CD8-positive, alpha-beta T cell (primary cell): ENCODE measurements at places on chromosomes 6 and 20.

DNA sequence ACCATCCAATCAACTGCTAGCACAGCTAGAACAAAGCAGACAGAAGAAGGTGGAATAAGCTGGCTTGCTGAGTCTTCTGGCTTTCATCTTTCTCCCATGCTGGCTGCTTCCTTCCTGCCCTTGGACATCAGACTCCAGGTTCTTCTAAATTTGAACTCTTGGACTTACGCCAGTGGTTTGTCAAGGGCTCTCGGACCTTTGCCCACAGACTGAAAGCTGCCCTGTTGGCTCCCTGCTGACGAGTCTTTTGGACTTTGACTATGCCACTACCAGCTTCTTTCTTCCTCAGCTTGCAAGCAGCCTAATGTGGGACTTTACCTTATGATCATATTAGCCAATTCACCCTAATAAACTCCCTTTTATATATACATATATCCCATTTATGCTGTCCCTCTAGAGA, 164.1 kb upstream of the GJE1 start:
- no peak for DNase-seq

- no peak for DNase-seq
These were observed 4.5 kb downstream of the ETV7 start for GRCh38 chr6:36382976-36383375.

GRCh38 chr6:83417880-83418663, 12.8 kb downstream of the ME1 start:
- no peak for DNase-seq

GRCh38 chr6:16503241-16503775, 258.0 kb downstream of the ATXN1 start:
- no peak for DNase-seq

GRCh38 chr6:75412969-75413662, 80.5 kb downstream of the FILIP1 start:
- no peak for DNase-seq

DNA sequence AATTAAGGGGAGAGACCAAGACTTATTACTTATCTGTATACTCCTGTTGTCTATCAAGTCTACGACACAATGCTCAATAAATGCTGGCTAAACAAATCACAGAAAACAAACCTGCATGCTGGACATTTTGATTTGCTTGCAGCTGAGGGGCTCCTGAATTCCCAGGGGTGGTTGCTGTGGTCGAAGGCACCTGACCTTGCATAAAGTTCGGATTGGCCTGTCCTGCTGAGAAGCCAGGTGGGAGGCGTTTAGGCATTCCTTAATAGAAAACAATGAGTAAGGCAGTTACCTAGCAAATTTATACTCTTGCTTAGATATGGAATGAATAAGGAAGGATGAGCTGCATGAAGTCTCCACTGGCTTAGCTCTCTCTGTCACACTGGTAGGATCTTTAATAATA, 50.5 kb downstream of the TP53INP2 start:
- no peak for DNase-seq

DNA sequence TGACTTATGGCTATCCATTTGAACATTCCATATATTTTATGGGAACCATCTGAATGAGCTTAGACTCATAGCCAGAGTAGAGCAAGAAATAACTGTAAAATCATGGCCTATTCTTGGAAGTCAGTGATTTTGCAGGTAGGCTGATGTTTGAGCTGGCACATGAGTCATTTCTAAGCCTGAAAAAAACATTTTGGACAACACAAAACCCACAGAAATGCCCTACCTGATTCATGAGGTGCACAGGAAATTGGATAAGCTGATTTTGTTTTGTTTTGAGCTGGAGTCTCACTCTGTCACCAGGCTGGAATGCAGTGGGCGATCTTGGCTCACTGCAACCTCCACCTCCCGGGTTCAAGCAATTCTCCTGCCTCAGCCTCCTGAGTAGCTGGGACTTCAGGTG, 443.0 kb downstream of the PKHD1 start:
- DNase-seq: no peak

DNA sequence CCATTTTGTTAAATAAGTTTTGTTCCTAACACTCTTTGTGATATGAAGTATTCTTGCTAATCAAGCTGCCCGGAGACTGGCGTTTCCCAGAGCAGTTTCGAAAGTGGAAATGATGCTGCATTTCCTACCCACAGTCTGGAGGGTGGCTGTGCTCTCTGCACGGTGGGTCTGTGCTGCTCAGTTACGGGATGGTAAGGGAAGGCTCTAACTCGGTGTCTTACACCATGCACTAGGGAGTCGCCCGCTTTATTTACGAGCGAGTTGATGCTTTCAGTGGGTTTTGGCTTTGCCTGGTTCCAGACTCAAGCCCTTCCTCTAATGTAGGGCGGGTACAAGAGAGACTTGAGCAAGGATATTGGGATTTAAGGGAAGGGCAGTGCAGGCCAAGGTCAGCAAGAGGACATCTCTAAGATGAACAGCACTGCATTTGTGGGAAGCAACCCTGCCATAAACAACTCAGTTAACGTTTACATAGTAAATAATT, 180.1 kb upstream of the AKAP12 start:
- DNase-seq: no peak

GRCh38 chr6:6317386-6317785, 3.1 kb downstream of the F13A1 start:
- DNase-seq: no peak

GRCh38 chr6:152595499-152595898, 41.7 kb downstream of the SYNE1 start:
- peak; percentile 8 for DNase-seq

GRCh38 chr6:118708744-118709143, 57.4 kb upstream of the CEP85L start:
- no peak for DNase-seq

DNA sequence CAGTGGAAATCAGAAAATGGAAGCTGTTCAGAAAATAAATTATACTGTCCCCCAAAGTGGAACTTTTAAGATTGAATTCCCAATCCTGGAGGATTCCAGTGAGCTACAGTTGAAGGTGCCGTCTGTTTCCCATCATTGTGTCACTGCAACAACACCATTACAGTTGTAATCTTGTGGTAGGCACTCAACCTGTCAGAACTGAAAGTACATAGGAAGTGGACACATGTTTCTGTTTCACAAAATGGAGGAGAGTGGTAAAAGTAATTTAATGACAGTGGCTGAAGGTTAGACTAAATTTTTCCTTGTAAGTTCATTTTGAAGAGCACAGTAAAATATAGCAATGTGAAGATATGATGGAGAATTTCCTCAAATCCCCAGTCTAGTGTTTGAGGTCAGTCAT, 70.0 kb downstream of the CD109 start:
- no peak for DNase-seq

DNA sequence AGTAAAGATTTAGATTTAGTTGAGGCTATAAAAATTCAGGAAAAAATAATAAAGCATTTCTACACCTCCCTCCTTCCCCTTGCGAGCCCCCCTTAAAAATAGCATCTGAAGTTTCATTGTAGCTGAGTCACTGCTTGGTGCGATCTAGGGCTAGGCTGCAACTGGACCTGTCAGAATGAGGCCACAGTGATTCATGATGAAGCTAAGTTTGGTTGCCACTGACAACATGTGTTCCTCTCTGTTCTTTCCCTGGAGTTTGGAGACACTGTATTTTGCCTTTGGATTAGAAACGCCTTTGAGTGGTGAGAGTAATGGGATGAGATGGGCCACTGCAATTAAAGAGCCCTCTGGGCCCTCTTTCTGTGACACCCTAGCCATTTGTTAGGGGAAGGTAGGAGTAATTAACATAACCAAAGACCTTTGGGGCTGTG, 334.1 kb downstream of the NRN1 start:
- DNase-seq: no peak

DNA sequence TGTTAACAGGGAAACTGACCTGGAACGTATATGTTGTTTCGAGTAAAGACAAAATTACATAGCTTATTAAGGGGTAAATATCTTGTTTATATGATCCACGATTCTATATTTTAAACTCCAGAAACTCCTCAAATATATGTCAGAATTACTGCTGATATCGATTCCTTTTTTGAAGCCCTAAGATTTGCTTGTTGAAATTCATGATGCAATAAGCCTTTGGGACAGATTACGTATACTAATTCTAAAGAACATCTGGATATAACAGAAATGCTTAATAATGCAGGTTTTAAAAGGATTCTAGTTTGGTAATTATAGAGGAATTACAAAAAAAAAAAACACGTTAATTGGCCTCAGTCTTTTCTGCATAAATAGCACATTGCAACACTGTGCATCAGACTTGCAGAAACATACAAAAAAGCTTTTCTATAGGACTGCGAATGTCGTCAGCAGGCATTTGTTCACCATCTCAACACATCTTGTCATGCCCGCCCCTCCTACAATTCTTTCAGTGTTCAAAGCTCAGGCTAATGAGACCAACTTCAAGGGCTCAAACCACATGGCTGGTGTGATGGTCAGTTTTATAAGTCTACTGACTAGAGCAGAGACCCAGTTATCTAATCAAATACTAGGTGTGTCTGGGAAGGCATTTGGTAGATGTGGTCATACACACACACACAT, 74.9 kb downstream of the AGPAT4 start:
- no peak for DNase-seq

DNA sequence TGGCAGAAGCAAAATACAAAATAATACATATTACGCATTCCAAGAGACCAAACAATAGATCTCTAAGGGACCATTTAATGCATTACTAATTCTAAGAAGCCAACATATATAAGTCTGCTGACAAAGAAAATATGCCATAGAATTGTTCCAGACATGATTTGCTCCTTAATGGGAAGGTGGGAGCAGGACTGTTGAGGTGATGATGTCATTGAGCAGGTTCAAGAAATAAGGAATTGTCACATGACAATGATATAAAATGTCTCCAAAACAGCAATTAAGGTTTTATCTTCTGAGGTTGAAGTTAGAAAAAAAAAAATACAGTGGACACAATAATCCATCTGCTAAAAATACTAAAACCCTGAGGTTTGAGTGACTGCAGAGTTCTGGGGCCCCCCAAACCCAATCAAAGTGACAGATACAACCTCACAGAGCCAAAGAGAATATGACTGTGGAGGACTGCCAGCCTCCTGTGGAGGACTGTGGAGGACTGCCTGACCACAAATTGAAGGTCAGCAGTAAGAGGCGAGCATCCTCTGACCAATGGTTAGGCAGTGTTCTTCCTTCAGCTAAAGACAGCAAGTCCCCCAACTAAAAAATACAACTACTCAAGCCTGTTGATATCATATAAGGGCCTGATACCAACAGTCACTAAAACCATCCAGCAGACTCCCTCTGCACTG, 39.0 kb downstream of the TOMM6 start:
- DNase-seq: no peak

GRCh38 chr20:35115606-35116005, 23.0 kb upstream of the TRPC4AP start:
- DNase-seq: no peak

GRCh38 chr6:141077355-141078333, 1055.1 kb upstream of the GJE1 start:
- DNase-seq: no peak

GRCh38 chr6:143164565-143165105, 103.9 kb downstream of the AIG1 start:
- no peak for DNase-seq

GRCh38 chr6:140653972-140654371, 1279.5 kb upstream of the CITED2 start:
- DNase-seq: no peak
